Astrocyte of the hippocampus (primary cell): ENCODE measurements at places on chromosomes 1 and 21.

GRCh38 chr1:14957375-14958098, 196.0 kb upstream of the TMEM51 start:
- no peak for DNase-seq

- DNase-seq = peak; percentile 59
Measured at GRCh38 chr1:217274927-217275654, 355.8 kb downstream of the GPATCH2 start.

GRCh38 chr1:70504821-70505193, 93.7 kb downstream of the CTH start:
- DNase-seq = peak; percentile 36

DNA sequence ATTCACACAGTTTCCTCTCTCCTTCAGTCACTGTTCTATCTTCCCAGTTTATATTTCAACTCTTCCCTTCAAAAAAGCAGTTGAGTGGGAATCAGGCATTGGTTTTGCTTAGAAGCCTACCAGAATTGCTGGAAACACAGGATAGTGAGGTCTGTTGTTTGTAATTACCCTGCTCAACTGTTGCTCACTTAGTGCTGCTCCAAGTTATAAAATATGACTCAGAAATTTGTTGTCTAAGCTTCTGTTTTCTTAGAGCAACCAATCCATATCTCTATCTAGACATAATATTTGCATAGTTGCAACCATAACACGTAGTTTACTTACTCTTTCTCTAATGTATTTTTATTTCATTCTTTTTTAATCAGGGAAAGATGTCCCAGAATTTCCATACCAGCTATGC, 87.9 kb downstream of the MACF1 start:
- DNase-seq = no peak

DNA sequence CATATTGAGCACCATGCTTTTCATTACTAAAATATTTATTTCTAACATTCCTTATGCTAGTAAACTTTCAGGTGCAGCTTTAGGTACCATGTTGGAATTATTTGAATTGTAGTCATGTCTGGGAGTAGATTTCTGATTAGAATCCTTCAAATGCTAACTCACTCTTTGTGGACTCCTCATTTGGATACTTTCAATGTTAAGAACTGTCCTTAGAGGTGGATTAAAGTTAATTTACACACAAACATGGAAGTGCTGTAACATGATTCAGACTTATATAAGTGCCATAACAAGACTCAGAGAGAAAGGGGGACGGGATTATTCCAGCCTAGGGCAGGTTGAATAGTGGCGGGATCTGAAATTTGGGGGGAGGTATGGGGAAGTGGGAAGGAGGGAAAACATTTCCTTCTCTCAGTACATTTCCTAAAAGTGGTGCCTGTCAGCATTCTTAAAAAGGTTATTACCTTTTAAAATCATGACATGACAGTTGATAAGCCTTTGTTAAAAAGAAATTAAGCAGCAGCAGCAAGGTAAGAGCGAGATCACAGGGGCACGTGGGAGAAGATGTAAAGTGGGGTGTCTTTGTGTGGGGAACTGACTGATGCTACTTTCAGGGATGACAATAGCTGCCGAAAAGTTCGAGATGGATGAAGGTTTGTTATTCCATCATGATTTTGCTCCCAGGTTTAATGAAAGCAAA, 44.4 kb downstream of the HHAT start:
- no peak for DNase-seq
